LHCN-M2 (cell line): ENCODE measurements at places on chromosomes 6 and 20. TPM values are rescaled to one million over a fixed set of nuclear protein-coding genes. Genes with fewer than 3 reads are reported as not detected.

CYP21A2 gene
- 0.13 TPM in 1 of 2 replicates, not detected in the other for total RNA-seq

PNISR gene
- total RNA-seq = 42.5 and 55.9 TPM in 2 replicates

FILIP1 gene
- under 0.01 TPM in 1 of 2 replicates, not detected in the other for total RNA-seq

IYD gene
- total RNA-seq = under 0.01 TPM in 1 of 2 replicates, not detected in the other

ENPP3 gene
- total RNA-seq = 0.19 TPM in 1 of 2 replicates, not detected in the other

LGSN gene
- total RNA-seq = 0.11 TPM in 1 of 2 replicates, not detected in the other

ADGRF1 gene
- not detected in 2 replicates for total RNA-seq

SGK1 gene
- total RNA-seq = 11.5 and 14.9 TPM in 2 replicates

OR2J3 gene
- not detected in 2 replicates for total RNA-seq

GOPC gene
- total RNA-seq = 43.7 and 44.2 TPM in 2 replicates

MOG gene
- total RNA-seq = not detected in 2 replicates

NFATC2 gene
- 0.06 TPM in 2 replicates for total RNA-seq

ZNFX1 gene
- 42.9 and 55.8 TPM in 2 replicates for total RNA-seq

SIRPD gene
- total RNA-seq = not detected in 2 replicates

WFDC12 gene
- total RNA-seq = not detected in 2 replicates

HLA-DRB5 gene
- total RNA-seq = 0.11 and 0.13 TPM in 2 replicates

SCUBE3 gene
- total RNA-seq = 0.06 TPM in 2 replicates

ZSCAN23 gene
- 1.9 and 2.1 TPM in 2 replicates for total RNA-seq

CTCFL gene
- not detected in 2 replicates for total RNA-seq

MCCD1 gene
- not detected in 2 replicates for total RNA-seq

RCAN2 gene
- total RNA-seq = 0.58 and 0.86 TPM in 2 replicates

OR11A1 gene
- not detected in 2 replicates for total RNA-seq

SLC35F1 gene
- total RNA-seq = not detected in 2 replicates

CST2 gene
- total RNA-seq = not detected in 2 replicates

COL19A1 gene
- 0.26 and 0.40 TPM in 2 replicates for total RNA-seq

RAB44 gene
- total RNA-seq = not detected in 2 replicates

GGT7 gene
- total RNA-seq = 5.7 and 7.3 TPM in 2 replicates

RBM24 gene
- 40.5 and 60.7 TPM in 2 replicates for total RNA-seq

LAMA2 gene
- 92.0 and 112 TPM in 2 replicates for total RNA-seq

RIPPLY2 gene
- not detected in 2 replicates for total RNA-seq

ZBP1 gene
- total RNA-seq = not detected in 2 replicates

HLA-DRA gene
- total RNA-seq = 0.38 and 1.0 TPM in 2 replicates

PLEKHG1 gene
- total RNA-seq = 0.06 TPM in 1 of 2 replicates, not detected in the other

RGS17 gene
- total RNA-seq = 33.6 and 39.4 TPM in 2 replicates

TBP gene
- 19.2 and 21.4 TPM in 2 replicates for total RNA-seq
